GM13977 (cell line): ENCODE measurements at places on chromosomes 12 and 14.

- DNase-seq, result peak; percentile 14
Observed at GRCh38 chr14:39050389-39050788, 52.6 kb downstream of the SEC23A start.

DNA sequence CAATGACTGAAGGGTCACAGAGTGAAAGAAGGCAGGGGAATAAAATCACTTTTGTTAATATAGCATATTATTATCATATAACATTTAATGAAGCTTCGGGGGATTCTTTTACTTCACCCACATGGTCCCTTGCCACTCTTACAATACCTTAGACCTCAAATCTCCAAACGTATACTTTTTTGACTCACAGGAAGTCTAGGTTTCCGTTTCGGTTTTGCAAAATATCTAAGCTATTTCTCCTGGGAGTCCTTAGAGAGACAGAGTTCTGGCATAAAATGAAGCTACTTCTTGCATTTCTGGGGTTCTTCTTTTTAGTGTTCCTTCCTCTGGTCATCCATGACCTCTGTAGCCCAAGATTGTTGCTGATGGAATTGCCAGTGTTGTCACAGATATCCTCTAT, 590.5 kb upstream of the ATP2B1 start:
- peak; percentile 24 for DNase-seq

GRCh38 chr12:131391399-131391798, 319.5 kb upstream of the SFSWAP start:
- DNase-seq, result no peak

DNA sequence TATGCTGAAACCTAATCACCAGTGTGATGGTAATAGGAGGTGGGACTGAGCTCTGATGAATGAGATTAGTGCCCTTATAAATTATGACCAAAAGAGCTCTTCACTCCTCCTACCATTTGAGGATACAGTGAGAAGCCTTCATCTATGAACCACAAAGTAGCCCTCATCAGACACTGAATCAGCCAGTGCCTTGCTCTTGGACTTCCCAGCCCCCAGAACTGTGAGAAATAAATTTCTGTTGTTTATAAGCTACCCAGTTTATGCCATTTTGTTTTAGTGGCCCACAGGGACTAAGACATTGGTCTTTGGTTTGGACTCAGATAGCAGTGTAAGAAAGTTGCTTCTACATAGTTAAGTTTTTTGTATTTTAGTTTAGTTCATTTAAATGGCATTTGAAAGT, 32.9 kb downstream of the ABHD12B start:
- no peak for DNase-seq

GRCh38 chr12:28457785-28458184, 267.5 kb downstream of the CCDC91 start:
- DNase-seq, result no peak

DNA sequence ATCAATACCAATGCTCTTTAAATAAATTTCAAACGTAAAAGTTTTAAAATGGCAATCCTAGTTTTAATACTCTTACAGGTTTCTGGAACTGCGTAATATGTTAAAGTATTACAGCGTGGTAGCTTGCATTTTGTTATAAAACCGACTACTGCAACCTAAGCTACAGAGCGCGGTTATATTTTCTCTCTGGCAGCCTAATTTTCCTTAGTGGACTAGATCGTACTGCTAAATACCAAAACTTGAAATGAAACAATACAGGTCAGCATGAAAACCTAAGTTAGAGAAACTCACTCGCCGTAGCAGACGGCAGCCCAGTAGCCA, 1.2 kb downstream of the CCDC92 start:
- DNase-seq, result no peak

DNA sequence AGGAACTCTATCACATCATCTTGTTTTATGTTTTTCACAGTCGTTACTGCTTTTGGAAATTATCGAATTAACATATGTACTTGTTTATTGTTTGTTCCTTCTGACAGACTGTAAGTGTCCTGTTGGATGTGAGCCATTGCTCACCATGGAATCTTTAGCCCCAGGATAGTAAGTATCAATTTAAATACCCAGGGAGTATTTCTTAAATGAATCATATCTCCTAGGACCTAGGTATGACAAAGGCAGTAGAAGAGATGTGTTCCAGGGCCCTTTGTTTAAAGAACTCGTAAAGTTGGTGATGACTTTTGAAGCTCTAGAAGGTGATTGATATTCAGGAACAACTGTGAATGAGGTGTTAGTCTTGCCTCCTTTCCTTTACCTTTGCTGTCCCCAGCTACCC, 30.3 kb upstream of the STRAP start:
- DNase-seq, result no peak

- no peak for DNase-seq
Observed at GRCh38 chr12:101695706-101696105, 1.7 kb upstream of the CHPT1 start.

GRCh38 chr12:105113094-105113493, 5.6 kb downstream of the WASHC4 start:
- no peak for DNase-seq

- DNase-seq, result no peak
Observed at GRCh38 chr12:115203701-115204100, 519.7 kb upstream of the TBX3 start.

GRCh38 chr12:51160814-51161459, 12.0 kb downstream of the TFCP2 start:
- DNase-seq, result no peak

- DNase-seq, result no peak
Observed at GRCh38 chr14:74080820-74081460, 3.3 kb downstream of the ALDH6A1 start.

GRCh38 chr14:85421186-85421877, 108.6 kb upstream of the FLRT2 start:
- DNase-seq, result no peak

DNA sequence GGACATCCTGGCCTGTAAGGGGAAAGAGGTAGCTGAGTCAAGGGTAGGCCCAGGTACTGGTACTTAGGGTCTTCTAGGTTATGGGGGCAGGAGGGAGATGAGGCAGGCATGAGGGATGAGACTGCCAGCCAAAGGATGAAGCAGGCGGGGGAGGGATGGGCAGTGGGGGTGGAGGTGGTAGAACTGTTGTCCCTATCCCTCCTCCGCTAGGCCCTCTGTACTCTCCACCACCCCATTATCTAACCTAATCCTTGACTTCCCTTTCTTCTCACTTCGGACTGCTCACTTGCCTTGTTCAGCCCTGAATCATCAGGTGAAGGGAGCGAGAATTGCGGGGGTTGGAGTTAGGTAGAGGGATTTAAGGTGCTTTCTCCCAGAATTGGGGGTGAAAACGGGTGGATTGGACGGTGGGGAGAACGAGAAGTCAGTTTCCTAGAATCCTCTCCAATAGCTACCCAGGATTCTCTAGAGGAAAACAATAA, 562 bp downstream of the PAN2 start:
- DNase-seq, result peak; percentile 17

GRCh38 chr14:43249591-43249990, 1257.5 kb downstream of the FSCB start:
- no peak for DNase-seq

DNA sequence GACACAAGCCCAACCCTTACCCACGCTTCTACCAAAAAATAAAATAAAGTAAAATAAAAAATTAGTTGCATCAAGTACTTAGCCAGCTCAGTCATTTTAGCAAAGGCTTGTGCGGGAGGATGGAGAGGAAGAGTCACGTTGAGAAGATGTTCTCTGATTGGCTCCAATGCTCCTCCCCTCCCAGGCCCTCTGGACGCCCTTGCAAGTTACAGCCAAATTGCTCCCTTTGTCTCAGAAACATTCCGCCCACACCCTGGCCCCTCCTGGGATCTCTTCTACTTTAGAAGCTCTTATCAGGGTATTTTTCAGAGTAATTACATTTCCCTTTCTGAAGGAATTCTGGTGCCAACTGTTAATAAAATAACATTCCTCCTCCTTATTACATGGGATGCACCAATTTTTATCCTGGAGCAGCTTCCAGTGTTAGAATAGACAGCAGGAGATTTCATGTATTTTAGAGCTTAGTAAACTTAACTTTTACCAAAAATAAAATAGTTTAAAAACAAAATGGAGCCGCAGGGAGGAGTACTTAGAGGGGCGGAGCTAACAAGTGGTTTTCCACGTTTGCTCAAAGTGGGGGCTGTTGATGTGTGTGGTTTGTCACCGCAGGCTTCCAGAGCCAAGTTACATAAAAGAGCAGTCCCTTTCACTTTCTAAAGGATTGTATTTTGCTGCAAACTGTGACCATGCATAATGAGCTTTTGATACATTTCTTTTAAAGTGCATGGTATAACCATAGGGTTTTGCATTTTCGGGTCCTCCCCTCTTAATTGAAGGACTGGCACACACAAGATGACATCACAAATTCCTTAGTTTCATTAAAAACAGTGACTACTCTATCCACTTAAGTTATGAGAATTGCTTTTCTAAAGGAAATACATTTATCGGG, 71.7 kb upstream of the RAP1B start:
- DNase-seq, result peak; percentile 31

DNA sequence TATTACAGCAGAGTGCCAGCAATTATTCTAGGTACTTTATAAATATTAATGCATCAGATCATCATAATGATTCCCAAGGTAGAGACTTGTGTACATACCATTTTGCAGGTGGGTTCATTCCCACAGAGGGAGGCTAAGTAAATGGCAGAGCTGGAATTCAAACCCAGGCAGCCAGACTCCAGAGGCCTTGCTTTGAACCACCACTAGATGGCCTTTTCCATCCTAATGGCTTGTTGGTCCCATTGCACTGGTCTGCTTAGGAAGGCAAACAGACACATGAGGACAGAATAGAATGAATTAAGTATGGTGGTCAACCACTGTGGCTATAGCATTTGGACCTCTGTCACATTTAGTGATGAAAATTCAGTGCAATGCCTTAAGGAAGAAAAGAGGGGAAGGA, 158.7 kb downstream of the METTL25 start:
- DNase-seq, result no peak

GRCh38 chr12:132158677-132159554, 14.7 kb downstream of the NOC4L start:
- DNase-seq, result no peak

DNA sequence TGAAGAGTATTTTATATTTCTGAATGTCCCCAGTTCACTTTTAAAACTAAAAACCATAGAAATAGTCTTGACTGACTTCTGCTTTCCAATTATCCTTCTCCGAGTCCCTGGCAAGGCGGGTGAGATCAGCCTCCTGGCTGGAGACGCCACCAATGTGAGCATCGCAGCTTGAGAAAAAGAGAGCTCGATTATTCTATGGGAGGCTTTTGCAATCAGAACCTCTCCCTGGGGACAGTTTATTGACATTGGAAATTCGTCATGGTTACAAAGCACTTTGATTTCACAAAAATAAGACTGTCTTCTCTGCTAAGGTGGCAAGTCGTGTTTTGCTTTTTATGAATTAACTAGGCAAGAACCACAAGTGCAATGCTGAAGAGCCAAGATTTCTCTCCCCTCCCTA, 23.6 kb upstream of the GPHB5 start:
- DNase-seq, result no peak

DNA sequence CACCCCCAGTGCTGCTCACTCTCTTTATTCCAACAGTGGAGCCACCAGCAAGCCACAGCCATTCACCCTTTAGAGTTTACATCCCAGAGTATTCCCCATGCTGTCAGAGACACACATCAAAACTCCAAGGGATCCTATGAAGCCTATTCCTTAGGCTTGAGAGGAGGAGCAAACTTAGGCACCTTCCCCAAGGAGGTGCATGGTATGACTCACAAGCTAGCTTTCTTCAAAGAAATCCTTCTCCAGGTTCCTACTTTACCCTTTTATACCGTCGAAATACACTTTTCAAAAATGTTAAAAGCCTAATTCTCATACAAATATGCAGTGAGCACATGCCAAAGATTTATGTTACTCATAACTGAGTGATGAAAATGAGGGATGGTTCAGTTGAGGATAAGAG, 175.4 kb downstream of the ETNK1 start:
- no peak for DNase-seq

DNA sequence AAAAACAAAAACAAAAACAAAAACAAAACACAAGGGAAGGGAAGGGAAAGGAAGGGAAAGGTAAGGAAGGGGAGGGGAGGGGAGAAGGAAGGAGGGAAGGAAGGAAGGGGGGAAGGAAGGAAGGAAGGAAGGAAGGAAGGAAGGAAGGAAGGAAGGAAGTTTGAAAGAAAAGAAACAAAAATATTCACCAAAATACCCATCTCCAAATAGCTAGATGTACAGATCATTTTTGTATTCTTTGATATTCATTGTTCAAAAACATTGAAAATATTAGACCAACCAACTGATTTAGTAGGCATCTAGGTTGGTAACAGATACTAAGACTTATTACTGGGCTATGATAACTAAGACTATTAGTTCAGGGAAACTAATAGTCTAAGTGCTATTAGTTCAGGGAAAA, 39.1 kb upstream of the USP15 start:
- no peak for DNase-seq

DNA sequence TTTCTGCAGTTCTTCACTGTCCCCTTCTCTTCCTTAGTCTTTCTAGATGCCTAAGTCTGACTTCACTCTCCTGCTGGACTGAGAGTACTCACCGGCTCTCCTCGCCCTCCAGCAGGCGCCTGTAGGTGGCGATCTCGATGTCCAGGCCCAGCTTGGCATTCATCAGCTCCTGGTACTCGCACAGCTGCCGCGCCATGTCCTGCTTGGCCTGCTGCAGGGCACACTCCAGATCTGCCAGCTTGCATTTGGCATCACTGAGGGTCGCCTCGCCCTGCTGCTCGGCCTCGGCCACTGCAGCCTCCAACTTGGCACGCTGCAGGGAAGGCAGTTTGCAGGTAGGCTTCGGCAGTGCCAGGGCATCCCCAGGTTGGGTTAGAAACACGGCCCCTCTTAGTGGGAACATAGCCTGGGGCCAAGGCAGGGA, 5.2 kb downstream of the KRT84 start:
- DNase-seq, result no peak

- DNase-seq, result peak; percentile 95
Observed at GRCh38 chr14:76812422-76813383, at the start of gene ANGEL1. Gene ANGEL1 (minus strand): TSS chr14:76812882. CDS start chr14:76812827, 55 bp downstream.

DNA sequence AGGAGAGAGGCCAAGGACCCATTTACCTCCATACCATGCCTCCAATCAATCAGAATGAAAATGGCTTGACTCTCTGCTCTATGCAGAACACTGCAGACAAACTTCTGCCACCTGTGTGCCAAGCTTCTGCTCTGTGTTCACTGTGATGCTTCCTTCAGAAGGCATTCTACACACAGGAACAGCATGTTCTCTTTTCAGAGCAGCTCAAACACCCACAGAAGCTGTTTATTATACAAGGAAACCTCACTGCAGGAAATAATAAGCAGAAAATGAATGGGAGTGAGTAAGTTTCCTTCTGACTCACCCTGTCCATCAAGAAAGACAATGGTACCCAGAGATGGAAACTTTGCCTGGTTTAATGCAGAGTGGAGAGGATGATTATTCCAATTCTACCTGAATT, 2.4 kb upstream of the ESR2 start:
- DNase-seq, result no peak
